ENCODE measurements at places on chromosomes 7 and 10.

DNA sequence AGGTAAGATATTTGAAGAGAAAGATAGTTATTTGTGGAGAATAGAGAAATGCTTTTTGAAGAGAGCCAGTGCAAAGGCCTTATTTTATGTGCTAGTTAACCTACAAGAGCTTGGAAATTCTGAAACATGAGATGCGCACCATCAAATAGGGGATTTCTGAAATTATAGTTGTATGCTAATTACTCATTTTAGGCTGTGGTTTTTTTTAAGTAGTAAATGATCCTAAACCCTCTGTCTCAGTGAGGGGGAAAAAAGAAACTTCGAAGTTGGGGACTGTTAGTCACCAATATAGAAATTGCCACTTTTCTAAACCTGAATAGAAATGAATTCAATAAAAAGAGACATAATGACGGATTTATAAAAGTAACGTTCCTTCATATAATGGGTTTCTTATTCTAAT is 119.3 kb upstream of the MDFIC start:
- DNase-seq = no peak

DNA sequence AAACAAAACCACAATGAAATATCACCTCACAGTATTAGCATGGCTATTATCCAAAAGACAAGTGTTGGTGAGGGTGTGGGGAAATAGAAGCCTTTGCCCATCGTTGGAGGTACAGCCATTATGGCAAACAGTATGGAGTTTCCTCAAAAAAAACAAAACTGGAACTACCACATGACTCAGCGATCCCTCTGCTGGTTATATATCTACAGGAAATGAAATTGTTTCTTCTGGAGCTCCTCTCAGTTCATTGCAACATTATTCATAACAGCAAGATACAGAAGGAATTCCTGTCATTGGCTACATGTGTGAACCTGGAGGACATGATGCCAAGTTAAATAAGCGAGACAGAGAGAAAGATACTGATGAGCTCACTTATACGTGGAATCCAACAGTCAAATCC is 2.4 kb upstream of the UBE3C start:
- DNase-seq = no peak

DNA sequence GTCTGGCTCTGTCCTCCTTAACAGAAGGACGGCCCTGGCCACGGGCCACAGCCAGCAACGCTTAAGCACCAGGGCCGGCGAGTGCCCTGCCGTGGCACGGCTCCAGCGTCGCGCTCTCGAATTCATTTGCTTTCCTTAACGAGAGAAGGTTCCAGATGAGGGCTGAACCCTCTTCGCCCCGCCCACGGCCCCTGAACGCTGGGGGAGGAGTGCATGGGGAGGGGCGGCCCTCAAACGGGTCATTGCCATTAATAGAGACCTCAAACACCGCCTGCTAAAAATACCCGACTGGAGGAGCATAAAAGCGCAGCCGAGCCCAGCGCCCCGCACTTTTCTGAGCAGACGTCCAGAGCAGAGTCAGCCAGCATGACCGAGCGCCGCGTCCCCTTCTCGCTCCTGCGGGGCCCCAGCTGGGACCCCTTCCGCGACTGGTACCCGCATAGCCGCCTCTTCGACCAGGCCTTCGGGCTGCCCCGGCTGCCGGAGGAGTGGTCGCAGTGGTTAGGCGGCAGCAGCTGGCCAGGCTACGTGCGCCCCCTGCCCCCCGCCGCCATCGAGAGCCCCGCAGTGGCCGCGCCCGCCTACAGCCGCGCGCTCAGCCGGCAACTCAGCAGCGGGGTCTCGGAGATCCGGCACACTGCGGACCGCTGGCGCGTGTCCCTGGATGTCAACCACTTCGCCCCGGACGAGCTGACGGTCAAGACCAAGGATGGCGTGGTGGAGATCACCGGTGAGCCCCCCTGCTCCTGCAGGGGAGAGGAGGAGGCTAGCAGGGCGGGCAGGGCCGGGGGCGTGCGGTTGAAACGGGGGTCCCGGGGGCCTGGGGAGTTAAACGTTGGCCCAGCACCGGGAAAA is at the start of gene HSPB1:
TSS of gene HSPB1 (plus strand) at position 327 of the 855 bp plus-strand sequence. CDS start at position 367, 40 bp downstream.
- DNase-seq = no peak

DNA sequence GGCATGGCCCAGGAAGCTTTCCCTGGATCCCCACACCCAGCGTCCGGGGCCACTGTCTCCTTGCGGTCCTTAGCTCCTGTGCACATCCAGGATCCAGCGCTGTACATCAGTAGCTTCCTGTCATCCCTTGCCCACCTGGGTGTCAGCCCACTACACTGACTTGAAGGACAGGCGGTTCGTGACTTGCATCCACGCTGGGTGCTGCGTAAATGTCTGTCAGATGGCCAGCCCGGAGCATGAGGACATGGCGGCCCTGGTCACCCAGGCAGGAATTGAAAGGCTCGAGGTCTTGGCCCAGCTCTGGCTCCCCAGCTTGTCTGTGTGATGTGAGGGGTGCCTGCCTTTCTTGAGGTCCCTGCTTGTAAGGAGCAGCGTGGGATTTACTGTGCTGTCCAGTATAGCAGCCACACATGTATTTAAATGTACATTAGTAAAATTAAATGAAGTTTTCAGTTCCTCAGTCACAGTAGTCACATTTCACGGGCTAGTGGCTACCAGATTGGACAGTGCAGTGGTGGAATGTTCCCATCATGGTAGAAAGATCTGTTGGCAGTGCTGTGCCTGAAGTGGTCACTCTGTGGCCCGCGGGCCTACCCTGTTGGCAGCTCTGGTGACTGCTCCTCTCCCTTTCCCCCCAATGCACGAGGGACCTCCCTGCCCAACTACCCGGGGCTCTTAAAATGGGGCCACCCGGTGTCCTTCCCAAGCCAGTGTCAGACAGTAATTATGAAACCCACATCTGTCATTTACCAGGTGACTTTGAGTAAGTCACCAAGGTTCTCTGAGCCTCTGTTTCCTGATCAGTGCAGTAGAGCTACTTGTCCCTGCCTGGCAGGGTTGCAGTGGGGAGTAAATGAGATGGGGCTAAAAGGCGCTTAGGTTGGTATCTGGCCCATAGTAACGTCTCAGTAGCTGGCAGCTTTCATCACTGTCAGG is 97.8 kb upstream of the PPIF start:
- no peak for DNase-seq

DNA sequence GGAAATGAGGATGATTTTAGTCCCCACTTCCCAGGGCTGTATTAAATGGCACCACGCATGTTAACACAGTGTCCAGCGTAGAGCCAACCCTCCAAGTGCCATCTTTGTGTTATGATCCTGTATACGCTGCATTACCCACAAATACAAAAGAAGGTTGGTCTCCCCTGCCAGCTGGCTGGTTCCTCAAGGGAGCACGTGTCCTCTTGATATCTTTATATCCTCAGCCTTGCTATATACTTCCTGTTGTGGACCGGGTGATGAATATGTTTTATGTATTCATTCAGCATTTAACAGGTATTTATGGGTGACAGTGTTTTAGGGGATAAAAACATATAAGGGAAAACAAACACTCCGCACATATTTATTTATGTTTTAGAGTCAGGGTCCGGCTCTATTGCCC is 23.2 kb upstream of the PRRT4 start:
- DNase-seq = no peak
